AG08395 (cell line): ENCODE measurements at places on chromosomes 1 and 21.

DNA sequence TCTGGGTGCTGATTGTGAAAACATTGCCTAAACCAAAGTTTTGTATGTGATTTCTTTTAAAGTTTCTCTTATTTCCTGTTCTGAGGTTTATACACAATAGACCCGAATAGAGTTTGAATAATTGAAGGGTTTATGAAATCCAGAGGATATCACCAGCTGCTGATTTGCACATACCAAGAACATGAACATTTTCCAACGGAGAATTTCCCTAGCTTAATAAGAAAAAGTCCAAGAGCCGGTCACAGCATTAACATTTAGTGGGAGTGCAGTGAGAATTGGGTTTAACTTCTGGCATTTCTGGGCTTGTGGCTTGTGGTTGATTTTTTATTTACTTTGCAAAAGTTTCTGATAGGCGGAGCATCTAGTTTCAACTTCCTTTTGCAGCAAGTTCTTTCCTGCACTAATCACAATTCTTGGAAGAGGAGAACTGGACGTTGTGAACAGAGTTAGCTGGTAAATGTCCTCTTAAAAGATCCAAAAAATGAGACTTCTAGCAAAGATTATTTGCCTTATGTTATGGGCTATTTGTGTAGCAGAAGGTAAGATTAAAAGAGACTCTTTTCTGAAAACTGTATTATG lies at the start of gene CFH:
Gene CFH (plus strand): TSS at position 407 of the 579 bp plus-strand sequence. CDS start 75 bp downstream, at position 482.
- DNase-seq, result peak; percentile 45

- no peak for DNase-seq
Observed at GRCh38 chr1:194300340-194300739, 1113.9 kb upstream of the B3GALT2 start.

- no peak for DNase-seq
Observed at GRCh38 chr1:29444782-29445729, 208.7 kb downstream of the PTPRU start.

GRCh38 chr1:236469466-236469865 lies 54.3 kb upstream of the LGALS8 start:
- DNase-seq, result no peak

DNA sequence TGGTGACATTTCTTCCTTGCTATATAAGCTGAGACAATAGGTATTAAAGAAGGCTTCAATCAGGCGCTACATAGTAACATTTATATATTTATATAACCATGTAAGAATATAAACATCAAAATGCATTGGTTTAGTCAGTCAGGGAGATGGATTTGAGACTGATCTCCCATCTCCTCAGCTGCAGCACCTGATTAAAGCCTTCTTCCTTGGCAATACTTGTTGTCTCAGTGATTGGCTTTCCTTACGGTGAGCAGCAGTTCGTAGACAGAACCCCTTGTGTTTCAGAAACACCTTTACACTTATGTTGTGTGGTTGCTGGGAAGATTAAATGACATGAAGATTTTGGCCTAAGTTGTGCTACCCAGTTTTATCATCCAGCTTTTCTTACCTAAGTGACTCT lies 323.3 kb upstream of the DUSP10 start:
- DNase-seq, result no peak

GRCh38 chr1:1357871-1358432 lies 403 bp downstream of the MXRA8 start:
- DNase-seq, result peak; percentile 24

DNA sequence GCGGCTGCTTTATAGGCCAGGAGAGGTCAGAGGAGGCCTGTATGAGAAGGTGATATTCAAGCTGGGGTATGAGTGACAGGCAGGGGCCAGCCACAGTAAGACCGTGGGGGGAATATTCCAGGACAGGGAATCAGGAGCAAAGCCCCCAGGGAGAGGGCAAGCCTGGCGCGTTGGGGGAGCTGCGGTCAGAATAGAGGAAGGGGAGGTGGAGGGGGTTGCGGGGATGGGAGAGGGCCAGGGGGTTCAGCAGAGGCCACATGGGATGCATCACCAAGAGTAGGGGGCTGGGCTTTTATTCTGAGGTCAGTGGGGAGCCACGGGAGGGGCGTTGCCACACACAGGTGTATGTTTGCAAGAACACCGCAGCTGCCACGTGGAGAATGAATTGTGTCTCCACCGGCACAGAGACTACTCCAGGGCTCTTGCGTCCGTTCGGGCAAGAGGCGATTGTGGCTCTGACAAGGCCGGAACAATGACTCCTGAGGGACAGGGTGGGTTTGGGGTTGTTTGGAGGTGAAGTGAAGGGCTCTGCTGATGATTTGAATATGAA lies 84.7 kb upstream of the VAMP3 start:
- no peak for DNase-seq

DNA sequence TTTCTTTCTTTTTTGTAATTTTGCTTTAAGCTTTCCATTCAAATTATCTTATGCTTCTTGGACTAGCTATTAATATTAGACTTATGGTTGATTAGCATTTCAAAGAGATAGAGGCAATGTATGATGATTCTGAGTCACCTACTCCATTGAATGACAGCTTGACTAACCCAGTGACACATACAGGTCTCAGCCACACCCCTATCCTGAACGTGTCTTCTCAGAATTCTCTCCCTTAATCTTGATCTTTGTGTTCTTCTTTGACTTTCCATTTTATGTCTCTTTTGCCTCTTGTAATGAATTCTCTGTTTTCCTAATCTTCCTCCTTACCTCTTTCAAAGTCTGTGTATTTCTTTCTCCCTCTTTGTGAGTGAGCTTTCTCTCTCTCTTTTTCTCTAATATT lies 241.1 kb downstream of the PDE4B start:
- no peak for DNase-seq

DNA sequence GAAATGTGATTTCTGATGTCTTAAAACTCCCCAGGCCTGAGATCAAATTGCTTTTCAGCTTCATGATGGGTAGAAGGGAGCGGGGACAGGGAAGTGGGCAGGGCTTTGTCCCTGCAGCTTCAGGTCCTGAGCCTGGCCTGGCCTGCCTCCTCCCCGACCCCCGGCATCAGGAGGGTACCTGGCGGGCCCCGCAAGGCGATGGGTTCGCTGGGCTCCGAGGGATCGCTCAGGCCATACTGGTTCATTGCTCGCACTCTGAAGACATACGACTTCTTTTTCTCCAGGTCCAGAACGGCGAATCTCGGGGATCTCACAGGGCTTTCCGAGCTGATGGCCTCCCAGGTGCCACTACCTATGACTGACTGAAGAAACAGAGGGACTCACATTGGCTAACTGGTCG lies 25.5 kb downstream of the MYOM3 start:
- DNase-seq, result no peak

GRCh38 chr1:6646499-6647148 lies 22.0 kb downstream of the THAP3 start:
- DNase-seq, result peak; percentile 70

- no peak for DNase-seq
Observed at GRCh38 chr1:236175642-236176336, 33.5 kb downstream of the GPR137B start.

DNA sequence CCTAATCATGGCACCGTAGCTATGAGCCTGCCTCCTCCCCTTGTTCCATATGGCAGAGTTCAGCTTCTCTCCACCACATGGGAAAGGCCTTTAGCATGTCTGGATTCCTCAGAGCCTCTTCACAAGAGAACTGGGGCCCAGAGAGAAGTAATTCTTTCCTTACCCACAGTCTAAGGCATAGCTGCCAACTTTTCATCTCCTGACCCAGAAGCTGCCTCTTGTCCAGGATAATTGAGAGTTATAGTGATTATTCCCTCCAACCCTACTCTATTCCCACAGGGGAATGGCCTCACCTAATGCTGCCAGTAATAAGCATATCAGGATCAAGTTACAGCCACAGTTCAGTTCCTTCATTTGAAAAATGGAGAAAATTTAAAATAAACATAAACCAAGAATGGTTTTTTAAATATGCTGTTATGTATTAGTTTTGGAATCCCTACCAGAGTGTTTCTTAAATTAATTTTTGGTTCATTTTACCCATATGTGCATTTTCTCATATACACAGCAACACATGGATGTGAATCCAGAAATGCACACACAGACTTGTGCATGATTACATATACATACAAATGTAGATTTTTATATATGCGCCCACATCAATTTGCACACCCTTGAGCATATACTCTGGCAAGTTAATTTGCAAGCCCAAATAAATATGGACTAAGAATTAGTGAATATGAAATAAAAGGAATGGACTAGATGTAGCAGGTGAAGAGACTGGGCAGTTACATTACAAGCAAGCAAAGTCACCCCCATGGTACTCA lies 63.9 kb upstream of the WARS2 start:
- no peak for DNase-seq

- DNase-seq, result peak; percentile 26
Observed at GRCh38 chr1:151401125-151401788, 1.9 kb downstream of the PSMB4 start.

DNA sequence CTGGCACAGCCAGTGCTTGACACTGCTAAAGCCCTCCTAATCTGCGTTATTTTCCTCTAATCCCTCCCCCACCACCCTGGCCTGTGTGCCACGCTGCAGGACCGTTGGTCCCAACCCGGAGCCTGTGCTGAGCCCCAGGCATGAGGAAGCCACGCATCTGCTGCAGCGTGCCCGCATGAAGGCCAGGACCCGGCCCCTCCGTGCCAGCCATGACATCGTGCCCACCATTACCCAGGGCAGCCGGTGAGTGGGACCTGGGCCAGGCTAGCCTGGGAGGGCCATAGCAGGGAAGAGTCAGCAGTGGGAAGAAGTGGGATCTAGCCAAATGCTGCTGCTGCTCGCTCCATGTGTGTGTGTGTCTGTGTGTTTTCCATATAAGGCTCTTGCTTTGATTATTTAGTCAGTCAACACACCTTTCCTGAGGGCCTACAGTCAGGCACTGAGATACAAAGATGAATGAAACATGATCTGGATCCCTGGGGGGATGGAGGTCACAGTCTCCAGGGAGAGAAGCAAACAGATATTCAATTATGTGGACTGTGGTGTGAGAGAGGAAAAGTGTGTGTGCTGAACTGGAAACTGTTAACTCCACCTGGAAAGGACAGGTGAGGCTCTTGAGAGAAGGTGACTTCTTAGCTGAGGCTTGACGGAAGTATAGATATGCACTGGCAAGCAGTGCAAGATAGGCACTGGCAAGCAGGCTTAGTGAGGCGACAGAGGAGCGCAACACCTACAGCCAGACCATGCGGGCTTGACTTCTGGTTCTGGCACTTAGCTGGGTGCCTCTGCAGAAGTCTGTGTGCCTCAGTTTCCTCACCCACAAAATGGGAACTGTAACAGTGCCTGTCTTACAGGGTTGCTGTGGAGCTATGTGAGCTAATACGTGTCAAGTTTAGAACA lies 15.9 kb downstream of the KIAA1614 start:
- no peak for DNase-seq

DNA sequence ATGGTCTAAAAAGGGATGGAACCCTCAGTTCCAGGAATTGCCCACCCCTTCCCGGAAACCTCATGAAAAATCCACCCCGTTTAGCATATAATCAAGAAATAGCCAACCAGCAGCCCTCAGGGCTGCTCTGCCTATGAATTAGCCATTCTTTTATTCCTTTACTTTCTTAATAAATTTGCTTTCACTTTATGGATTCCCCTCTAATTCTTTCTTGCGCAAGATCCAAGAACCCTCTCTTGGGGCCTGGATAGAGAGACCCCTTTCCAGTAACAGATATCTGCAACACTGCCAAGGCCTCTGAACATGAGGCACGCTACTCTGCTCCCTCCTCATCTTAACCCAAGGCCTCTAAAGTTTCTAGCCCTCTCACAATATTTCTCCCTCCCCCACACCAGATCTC lies 58.9 kb upstream of the POU2F1 start:
- no peak for DNase-seq

GRCh38 chr1:203085528-203086406 lies at the start of gene MYOG:
TSS of gene MYOG (minus strand) at chr1:203086012. CDS start at chr1:203085961, 51 bp downstream.
- no peak for DNase-seq

- DNase-seq, result no peak
Observed at GRCh38 chr1:67404212-67404620, 26.0 kb downstream of the SERBP1 start.

DNA sequence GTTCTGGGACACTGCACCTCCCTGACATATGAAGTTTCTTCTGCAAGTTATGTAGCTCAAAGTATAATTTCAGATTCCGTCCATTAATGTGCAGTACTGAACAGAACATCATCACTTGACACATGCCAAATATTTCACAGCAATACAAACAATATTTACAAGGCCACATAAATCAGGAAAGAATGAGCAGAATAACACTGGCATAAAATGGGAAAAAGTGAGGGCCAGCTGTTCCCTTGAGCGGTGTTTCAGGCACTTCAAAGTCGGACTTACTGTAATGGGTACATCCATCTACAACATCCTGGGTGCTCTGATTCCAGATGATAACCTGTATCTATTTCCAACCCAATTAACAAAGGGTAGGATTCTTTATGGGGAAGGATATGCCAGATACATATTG lies 217.4 kb downstream of the APP start:
- no peak for DNase-seq

- DNase-seq, result no peak
Observed at GRCh38 chr1:116201911-116202310, 90.7 kb downstream of the MAB21L3 start.

DNA sequence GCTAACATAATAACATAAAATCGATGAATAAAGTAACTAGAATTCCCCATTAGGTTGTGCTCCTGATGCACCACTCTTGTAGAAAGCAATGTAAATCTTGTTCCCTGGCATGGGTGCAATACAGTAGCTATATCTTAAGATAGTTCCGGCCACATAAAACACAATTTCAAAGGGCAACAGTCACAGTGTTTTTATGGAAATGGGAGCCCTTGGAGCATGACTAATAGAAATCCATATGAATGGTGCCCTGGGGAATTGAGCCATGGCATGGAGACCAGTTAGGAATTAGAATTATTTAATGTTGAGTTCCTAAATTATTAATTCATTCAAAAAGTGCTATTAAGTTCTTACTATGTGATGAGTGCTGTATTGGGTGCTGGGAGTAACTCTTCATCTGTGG lies 118.7 kb downstream of the KCNK2 start:
- no peak for DNase-seq

DNA sequence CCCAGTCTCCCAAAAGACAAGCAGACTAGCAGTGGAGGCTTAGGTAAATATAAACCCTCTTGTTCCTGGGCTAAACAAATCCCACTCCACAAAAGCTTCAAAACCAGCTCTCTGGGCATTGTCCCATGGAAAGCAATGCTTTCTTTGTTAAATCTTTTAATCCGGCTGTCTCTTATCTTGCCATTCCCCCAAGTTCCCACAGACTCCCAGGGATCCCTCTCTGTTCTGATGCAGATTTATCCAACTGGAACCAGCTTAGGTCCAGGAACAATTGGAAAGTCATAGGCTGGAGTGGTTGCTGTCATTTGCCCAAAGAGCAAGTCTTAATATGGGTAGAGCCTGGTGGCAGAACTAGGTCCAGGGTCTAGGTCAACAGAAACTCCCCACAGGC lies 110.1 kb upstream of the ATP1A1 start:
- DNase-seq, result no peak
